ENCODE measurements at places on chromosomes 12 and 14.

GRCh38 chr14:23556700-23557440 is 799 bp downstream of the THTPA start:
- no peak for DNase-seq

GRCh38 chr12:130715998-130716968 is at the start of gene RIMBP2:
TSS of gene RIMBP2 (minus strand) at chr12:130716299. CDS start at chr12:130479013, 237,286 bp downstream.
- no peak for DNase-seq

DNA sequence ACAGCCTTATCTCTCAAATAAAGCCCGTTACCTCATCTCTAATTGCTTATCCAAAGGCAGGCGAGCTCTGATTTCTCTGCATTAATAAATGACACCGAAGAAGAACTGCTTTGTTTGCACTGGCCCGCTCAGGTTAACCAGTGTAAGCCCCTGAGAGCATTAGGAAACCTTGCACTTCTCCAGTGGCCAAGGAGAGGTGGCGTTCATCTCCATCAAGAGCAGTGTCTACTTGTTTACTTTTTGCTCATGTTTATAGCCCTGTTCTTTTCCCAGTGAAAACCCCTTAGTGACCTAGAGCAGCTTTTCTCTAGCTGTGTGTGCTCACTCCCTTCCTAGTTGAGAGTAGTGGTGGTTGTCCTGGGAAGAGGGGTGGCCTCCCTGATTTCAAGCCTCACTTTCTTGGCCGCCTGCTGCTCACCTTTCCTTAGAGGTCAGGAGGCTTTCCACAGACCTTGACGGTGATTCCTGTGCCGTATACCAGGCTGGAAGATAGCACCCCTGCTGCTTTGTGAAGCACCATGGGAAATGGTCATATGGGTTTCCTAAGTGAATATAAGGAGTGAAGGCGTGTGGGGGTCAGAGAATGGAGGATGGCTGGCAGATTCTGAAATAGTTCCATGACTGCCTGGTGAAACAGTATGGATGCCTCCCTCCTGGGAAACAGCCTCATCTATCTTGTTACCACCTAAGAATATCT is 16.6 kb downstream of the FBXW8 start:
- DNase-seq, result no peak

DNA sequence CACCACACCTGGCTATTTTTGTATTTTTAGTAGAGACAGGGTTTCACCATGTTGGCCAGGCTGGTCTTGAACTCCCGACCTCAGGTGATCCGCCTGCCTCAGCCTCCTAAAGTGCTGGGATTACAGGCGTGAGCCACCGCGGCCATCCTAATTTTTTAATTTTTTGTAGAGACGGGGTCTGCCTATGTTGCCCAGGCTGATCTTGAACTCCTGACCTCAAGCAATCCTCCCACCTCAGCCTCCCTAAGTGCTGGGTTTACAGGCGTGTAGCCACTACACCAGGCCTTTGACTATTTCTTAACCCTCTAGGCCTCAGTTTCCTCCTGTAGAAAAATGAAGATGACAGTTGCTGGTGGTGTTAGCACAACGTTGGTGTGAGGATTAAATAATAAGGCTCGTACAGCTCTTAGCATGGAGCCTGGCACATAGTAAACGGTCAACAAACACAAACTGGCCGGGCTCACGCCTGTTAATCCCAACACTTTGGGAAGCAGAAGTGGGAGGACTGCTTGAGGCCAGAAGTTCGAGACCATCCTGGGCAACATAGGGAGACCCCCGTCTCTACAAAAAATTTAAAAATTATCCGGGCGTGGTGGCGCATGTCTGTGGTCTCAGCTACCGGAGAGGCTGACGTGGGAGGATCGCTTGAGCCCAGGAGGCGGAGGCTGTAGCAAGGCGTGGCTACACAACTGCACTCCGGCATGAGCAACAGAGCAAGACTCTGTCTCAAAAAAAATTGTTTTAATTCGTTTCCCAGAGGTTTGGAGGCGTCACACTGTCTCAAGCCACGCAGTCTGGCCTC is 979 bp downstream of the DDX54 start:
- no peak for DNase-seq

GRCh38 chr14:73311708-73312030 is 74.4 kb downstream of the PAPLN start:
- no peak for DNase-seq

Measured in aorta (tissue), 5 donors.